ENCODE measurements at places on chromosomes 5 and 9.

DNA sequence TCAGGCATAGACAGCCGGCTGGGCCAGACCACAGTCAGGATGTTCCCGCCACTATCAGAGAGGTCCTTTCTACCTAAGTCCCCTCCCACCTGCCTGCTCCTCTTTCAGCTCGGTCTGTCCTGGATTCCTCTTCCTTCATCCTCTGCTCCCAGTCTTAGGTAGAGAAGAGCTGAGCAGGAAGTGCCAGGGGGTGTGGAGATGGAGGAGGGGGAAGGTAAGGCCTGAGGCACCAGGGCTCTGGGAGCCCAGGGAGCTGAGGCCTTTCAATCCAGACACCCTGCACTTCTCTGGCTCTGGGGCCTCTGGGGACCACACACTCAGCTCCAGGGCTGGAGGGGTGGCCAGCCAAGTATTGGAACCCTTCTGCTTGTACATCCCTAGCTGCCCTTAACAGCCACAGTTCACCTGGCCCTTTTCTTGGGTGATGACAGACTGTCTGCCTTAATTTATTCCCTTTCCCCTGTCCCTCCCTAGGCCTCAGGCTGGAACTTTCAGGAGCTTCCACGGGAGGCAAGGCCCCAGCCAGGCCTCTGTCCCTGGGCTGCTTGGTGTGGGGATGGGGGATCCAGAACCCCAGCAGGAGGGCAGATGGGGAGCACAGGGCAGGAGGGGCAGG is 15.6 kb downstream of the IRF1 start:
- DNase-seq = no peak

DNA sequence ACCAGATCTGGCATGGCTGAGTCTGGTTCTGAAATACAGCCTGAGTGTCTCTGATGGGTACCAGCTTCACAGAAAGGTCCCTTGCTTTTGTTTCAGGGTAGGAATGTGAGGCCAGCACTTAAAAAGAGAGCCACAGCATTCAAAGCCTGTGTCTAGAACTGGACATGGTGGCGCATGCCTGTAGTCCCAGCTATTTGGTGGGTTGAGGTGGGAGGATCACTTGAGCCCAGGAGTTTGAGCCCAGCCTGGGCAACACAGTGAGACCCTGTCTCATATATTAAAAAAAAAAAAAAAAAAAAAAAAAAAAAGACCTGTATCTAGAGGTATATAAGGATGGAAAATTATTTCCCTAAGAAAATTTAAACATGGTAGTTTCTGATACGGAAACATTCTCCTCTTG is 202.3 kb downstream of the GAPVD1 start:
- no peak for DNase-seq

DNA sequence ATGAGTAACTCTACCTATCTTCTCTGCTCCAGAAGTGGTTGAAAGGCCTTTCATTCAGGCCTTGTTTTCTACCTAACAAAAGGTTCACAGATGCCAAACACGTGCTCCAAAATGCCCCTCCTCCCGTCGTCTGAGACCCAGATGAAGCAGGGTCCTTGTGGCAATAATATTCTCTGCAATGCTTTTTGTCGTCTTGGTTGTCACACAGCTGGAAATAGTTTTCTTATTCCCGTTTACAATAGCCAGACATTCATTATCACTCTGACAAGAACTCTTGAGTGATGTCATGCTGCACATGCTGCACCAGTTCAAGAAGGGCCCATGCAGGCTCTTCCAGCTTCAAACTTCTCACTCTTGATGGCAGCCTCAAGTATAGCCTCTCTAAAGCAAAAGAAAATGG is 7.8 kb downstream of the LPAR1 start:
- no peak for DNase-seq

DNA sequence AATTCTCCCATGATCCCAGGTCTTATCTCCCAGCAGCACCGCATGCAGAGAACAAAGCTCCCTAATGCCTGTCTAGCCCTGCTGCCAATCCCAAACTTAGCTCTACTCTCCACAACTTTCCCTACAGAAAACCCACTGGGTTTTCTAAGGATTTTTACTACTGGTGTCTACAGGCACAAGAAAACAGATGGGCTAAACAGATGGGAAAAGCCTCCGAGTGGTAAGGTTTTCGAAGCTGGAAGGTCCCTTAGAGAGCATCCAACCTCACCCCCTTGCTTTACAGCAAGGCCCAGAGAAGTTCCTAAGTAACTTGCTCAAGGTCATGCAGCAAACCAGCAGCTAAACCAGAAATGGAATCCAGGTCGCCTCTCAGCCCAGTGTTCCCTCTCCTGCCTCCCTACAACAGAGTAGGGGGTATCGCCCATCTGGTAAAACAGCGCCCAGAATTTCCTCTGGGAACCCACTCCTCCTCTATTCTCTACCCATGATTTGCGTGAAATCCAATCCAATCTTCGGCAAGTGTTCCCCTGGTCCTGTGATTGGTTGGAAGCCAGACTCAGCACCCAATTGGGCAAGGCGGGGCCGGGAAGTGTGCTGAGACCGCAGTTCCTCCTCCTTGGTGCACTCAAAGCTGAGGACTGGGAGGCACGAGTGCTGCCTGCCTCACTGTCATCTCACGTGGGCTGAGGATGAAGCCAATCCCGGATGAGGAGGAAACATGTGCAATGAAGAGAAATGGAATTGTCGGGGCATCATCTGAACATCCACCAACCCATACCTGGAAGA is 20.8 kb downstream of the CPLX2 start:
- no peak for DNase-seq

DNA sequence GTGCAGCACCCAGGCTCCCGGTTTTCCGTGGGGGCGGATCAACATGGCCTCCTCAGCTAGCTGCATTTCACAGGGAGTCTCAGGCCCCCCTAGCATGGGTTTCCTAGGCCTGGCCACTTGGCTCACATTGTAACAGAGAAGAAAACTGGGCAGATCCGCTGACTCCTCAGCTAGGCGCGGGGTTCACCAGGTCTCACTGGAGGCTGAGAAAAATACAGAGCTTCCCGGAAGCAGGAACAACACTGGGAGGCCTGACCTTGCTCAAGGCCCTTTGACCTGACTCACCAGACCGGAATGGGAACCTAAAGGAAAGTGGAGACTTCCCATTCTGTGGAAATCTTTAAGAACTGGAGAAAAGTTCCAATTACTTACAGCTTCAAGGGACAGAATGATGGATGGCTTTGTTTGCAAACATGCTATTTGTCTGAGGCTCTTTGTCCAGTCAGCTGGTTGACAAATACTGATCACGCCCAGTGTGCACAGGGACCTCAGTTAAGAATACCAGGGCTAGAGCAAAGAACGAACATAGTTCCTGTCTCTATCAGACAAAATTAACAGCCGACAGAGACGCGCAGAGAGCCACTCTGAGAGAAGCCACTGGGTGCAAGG is 88.7 kb upstream of the LRRTM2 start:
- DNase-seq = no peak

GRCh38 chr9:28930766-28931165 is 1357.5 kb upstream of the C9orf72 start:
- no peak for DNase-seq

All from activated CD8-positive, alpha-beta T cell treated with anti-CD3 and anti-CD28 coated beads for 36 hours (primary cell).